ENCODE measurements at places on chromosomes 6 and 20.

DNA sequence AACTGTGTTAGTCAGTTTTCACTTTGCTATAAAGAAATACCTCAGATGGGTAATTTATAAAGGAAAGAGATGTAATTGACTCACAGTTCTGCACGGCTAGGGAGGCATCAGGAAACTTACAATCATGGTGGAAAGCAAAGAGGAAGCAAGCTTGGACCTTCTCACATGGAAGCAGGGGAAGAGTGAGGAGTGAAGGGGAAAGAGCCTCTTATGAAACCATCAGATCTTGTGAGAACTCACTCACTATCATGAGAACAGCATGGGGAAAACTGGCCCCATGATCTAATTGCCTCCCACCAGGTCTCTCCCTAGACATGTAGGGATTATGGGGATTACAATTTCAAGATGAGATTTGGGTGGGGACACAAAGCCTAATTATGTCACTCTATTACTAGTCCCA, 41.3 kb upstream of the PLAGL1 start:
- no peak for DNase-seq

- DNase-seq: no peak
These were observed 50.1 kb downstream of the SPTLC3 start for GRCh38 chr20:13058666-13059389.

DNA sequence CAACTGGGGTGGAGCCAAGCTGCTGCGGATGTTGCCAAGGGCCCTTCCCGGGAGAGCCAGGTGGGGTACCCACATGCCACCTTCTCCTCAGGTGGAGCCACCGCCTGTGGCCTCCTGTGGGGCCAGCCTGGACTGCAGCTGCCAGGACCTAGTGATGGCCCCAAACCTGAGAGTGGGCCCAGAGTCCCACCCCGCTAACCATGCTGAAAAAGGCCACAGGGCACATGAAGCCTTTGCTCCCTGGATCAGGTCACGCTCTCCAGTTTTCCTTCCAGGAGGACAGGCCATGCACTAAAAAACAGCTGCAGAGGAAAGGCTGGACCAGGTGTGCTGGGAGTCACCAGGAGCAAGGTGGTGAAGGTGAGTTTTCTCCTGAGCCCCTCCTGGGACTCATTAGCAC, 73.9 kb upstream of the SLC22A16 start:
- no peak for DNase-seq

DNA sequence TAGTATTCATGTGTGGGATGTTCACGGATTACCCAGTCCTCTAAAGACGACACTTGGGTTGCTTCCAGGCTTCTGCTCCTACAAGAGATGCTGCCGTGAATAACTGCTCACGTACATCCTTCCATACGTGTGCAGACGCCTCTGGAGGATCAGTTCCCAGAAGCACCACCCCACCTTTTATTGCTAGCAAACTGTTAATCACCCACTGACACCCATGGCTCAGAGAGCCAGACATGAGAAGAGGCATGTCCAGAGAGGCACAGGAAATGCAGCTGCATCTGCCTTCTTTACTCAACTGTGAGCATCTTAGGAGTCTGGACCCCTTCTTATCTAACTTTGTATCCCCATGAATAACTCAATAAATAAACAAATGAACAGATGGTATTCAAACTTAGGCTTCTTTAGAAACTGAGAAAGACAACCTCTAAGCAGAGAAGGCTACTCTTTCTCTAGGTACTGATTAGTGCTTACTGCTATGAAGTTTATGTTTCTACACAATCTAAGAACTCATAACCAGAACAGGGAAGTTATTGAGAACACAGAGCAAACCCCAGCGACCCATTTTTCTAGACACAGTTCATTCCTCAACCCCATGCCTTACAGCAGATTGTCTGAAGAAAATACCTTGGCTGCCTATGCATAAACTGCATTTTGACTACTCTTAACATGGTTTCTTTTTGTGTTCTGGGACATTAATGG, 228.7 kb upstream of the RREB1 start:
- DNase-seq: no peak

DNA sequence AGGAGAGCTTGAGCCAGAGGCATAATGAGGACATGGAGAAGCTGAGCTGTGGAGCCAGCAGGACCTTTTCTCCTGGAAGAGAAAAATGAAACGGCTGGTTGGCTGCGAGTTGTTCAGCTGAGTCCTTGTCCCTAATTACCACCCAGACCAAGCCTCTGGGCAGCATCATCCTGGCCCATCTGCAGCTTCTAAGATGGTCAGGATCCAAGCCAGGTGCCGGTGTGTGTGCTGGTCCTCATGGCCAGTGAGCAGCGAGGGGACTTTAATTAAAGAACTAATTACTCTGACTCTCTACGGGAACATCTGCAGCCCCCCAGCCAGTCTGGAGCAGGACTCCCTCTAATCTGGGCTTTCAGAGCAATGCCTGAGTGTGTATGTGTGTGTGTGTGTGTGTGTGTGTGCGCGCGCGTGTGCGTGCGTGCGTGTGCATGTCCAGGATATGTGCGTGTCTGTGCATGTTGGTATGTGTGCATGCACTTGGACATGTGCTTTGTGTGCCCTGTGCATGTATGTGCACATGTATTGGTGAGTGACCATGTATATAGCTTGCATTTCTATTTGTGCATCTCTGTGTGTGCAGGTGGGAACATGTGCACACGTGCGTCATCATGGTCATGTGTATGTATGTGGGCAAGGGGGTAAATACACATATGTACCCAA, 173.9 kb downstream of the DHX35 start:
- DNase-seq: no peak

DNA sequence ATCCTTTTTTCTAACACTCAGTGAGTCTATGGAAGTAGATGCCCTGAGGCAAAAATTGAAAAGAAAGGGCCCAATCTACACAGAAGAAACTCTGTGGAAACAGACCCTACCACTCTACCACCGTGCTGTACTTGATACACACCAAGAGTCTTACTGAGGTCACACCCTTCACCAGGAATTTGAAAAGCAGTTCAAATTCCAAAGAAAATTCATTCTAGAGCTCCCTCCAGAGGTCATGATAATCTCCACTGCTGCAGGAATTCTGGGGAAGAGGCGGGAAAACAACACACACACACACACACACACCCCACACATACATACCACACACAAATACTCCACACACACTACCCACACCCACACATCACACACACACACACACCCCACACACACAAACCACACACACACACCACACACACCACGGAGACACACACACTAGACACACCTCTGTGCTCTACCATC, 336.8 kb downstream of the HDGFL1 start:
- DNase-seq: no peak

- no peak for DNase-seq
These were observed 50.5 kb upstream of the PIM1 start for GRCh38 chr6:37119387-37119886.

- no peak for DNase-seq
These were observed 3.6 kb downstream of the CPNE1 start for GRCh38 chr20:35661053-35661452.

- no peak for DNase-seq
These were observed 120.4 kb upstream of the GGTLC1 start for GRCh38 chr20:24109008-24109407.

DNA sequence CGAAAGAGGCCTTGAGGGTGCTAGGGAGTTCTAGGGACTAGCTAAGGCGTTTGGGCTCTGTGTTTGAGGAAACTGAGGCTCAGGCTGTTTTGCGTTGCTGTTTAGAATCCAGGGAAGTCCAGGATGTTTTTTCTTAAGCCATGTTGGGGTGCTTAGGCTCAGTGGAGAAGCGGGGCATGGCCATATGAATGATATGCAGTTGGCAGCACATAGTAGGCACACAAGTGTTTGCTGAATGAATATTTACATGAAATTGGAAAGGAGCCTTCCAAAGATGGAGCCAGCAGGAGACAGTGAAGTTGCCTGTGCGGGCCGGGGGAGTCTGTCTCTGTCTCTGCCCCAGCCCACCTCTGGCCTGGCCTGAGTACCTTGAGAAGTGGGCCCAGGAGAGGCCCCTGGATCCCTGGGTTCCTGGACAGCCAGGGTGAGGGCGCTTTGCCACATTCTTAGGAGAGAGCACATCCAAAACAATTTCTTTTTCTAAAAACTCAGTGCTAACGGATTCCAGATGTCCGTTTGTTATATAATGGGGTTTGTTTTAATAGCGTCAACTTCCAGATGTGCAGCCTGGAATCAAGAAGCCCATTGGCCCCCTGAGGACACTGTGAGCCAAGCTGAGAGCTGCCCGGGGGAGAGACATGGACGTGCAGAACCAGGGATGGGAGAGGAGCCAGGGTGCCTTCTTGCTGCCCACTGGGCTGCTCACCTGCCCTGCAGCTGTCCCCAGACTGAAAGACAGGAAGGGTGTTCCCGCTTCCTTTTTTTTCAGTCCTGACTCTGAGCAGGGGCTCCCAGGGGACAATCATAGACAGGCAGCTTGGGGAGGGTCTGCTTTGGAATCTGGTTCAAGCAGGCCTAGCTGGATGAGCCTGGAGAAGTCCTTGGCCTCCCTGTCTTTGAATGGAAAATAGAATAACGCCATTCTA, 20.1 kb upstream of the EMILIN3 start:
- DNase-seq: no peak

- peak; percentile 77 for DNase-seq
These were observed 202.3 kb downstream of the THBS2 start for GRCh38 chr6:169051371-169051770.

GRCh38 chr20:11935212-11936154, 17.8 kb downstream of the BTBD3 start:
- DNase-seq: no peak

DNA sequence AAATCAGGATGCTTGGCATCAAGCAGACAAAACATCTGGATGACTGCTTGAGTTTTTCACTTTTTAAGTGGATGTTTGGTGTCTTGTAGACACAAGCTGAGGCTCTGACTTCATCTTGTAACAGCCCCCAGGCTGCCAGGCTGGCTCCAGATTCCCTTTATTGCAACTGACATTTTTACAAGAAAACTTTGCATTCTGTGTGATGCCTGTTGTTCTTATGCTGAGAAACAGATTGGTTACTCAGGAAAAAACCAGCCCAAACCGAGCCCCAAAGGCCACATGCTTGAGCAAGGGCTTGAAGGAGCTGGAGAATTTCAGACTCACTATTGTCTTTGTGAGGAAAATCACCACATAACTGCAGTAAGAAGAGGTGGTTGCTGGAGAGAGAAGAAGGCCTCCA, 98.4 kb upstream of the PREP start:
- no peak for DNase-seq

DNA sequence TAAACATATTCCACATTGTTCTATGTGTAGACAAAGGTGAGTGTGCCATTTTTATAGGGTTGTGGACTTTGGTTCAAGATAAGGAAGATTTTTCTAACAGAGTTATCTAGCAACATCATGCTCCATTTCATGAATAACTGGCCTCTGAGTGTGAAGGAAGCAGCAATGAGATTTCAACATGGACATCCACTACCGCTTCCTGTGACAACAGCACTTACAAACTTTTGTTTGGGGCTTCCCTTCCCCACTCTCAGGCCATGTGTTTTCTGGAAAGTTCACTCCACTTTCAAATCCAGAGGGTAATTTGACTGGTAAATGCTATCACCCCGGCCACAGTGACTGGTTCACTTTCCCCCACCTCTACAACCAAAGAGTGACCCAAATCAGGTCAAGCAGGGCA, 38.1 kb upstream of the PROKR2 start:
- DNase-seq: no peak

- no peak for DNase-seq
These were observed 60.1 kb downstream of the DAAM2 start for GRCh38 chr6:39852324-39852723.

GRCh38 chr6:19865178-19865577, 28.0 kb downstream of the ID4 start:
- peak; percentile 62 for DNase-seq

- DNase-seq: no peak
These were observed 19.6 kb upstream of the CCR6 start for GRCh38 chr6:167103041-167103891.

GRCh38 chr6:46221222-46221793, 50.5 kb upstream of the ENPP5 start:
- DNase-seq: peak; percentile 12

GRCh38 chr20:44651684-44652423, at the start of gene ADA:
Gene ADA (minus strand): TSS chr20:44651699. CDS start chr20:44651607, 92 bp downstream.
- DNase-seq: peak; percentile 46

DNA sequence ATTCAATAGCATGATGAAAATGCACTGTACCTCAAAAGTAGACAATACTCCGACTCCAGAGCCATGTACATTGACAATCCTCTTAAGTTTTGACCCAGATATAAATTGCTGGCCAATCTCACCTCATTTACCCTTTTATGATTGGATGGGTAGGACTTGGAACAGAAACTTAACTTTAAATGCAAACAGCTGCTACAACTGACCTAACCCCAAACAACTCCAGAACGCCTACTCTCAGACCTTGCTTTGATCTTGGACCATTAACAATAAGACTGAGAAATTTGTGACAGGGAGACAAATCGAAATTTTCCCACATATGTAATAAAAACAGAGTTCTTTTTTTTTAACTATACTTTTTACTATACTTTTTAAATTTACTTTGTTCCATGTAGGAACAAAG, 200.5 kb upstream of the MCHR2 start:
- no peak for DNase-seq

- DNase-seq: no peak
These were observed 212.2 kb downstream of the UST start for GRCh38 chr6:148959008-148959407.

DNA sequence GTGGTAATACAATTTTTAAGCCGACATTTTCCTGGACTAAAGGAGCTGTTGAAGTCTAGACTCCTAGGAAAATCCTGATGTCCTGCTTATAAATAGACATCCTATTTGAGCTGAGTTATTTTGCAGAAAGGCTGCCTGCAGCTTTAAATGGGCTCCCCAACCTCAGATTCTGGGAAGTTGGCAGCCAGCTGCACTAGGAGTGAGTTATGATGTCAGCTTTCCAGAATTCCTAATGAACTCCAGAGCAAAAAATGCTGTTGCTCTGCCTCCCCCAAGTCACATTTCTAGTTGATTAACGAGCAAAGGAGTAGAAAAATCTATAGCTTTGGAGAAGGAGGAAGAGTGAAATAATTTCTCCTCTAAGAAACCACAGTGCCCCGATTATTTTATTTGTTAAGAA, 346.3 kb upstream of the SULF2 start:
- DNase-seq: no peak

- DNase-seq: no peak
These were observed 75.2 kb downstream of the YTHDF1 start for GRCh38 chr20:63140514-63141433.

- no peak for DNase-seq
These were observed 6.1 kb downstream of the TP53RK start for GRCh38 chr20:46683011-46683667.

- DNase-seq: no peak
These were observed 60.0 kb downstream of the FYN start for GRCh38 chr6:111813237-111813636.

- DNase-seq: no peak
These were observed 112.3 kb downstream of the MAN1A1 start for GRCh38 chr6:119237177-119237715.

- no peak for DNase-seq
These were observed 2.8 kb upstream of the VSX1 start for GRCh38 chr20:25084626-25085187.
